NCI-H1436 (cell line): ENCODE measurements at places on chromosomes 7 and 10.

- DNase-seq = no peak
Observed at GRCh38 chr7:142353147-142354060, 95.5 kb upstream of the PRSS58 start.

DNA sequence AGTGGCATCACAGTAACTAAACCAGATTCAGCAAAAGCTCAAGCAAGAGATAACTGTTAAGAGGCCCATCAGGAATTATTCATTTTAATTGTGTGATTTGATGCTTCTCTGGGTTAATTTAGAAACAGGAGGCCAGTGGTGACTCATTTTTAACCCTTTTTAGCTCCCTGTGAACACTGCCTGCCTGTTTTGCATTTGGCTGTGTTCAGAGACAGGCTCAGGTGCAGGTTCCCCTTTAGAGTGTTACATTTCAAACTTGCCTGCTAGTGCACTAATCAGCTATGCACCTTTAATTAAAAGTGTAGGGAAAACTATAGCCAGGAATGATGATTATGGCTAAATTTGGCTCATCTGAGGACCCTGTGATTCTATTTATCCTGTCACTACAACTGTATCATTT lies 6.5 kb downstream of the STAMBPL1 start:
- no peak for DNase-seq

- DNase-seq = no peak
Observed at GRCh38 chr7:130444234-130444633, 3.4 kb upstream of the CEP41 start.

DNA sequence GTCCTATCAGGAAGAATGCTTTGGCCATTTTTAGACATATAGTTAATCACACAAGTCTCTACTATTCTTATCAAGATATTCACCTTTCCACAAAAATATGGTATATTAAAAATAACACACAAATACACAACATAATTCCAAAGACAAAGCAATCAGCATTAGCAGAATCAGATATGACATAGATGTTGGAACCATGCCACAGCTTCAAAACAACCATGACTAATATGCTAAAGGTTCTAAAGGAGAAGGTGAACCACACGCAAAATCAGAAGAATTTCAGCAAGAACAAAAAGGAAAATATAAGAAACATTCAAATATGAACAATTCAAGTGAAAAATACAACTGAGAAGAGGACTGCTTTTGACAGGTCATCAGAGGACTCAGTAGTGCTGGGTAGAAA lies 670.2 kb upstream of the SORCS1 start:
- no peak for DNase-seq

DNA sequence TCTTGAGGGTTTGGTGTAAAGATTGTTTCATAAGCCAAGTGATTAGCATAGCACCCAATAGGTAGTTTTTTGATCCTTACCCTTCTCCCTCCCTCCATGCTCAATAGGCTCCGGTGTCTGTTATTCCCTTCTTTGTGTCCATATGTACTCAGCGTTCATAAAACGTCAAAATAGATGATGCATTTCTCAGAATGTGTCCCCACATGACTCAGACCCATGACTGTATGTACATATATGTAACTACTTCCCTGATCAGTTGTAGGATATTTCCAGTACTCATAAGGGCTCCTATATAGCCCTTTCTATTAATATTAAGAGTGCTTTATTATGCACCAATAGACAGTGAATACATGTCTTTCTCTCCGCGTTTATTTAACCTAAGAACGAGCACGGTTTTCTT lies 466.9 kb downstream of the KIF20B start:
- no peak for DNase-seq

GRCh38 chr7:13848681-13849131 lies 140.8 kb downstream of the ETV1 start:
- no peak for DNase-seq

DNA sequence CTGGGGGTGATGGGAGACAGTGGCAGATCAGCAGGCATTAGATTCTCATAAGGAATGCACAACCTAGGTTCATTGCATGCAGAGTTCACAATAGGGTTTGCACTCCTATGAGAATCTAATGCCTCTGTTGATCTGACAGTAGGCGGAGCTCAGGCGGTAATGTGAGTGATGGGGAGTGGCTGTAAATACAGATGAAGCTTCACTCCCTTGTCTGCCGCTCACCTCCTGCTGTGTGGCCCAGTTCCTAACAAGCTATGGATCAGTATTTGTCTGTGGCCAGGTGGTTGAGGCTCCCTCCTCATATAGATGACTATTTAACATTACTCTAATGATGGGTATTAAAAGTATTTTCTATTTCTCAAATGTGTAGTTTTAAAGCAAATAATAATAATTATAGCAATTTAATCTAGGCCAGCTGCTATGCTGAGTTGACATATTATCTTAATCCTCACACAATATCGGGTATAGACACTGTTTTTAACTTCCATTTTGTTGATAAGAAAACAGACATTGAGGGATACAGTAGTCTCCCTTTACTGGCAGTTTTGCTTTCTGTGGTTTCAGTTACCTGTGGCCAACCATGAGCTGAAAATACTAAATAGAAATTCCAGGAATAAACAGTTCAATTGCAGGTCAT lies 39.9 kb downstream of the KIF20B start:
- DNase-seq = no peak

DNA sequence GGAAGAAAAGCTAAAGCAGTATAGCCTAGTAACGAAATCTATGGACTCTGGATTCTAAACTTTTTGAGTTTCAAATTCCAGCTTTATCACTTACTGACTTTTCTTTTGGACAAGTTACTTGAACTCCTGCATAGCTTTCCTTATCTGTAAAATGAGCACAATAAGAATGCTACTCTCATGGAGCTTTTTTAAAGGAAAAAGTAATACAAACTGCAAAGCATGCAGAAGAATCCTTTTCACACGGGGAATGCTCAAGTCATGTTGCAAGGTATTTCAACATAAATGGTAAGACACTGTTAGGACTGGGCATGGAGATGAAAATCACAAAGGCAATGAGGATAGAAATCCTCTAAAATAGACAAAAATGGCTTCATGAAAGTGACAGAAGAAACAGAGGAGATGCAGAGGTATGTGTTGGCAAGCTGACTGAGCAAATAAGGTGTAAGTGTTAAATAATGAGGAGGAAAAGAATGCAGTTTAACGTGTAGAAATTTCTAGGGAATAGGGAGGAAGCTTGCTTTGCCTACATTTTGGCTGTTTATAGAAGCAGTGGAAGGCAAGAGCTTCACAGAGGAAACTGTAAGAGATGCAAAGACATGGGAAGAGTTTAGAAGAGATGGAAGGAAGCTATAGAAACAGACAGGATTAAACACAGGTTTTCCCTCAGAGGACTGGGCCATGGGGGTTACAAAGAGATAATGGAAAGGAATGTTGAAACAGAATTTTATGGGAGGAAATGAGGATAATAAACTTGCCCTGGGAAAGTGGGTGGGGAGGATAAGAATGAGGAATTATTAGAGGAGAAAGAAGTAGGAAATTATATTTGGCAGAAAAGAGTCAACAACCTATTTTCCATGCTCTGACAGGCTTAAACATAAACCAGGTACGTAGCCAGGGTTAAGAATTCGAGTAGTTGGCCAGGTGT lies 28.8 kb upstream of the SNX13 start:
- DNase-seq = no peak

GRCh38 chr7:80533287-80533686 lies 21.4 kb upstream of the GNAT3 start:
- DNase-seq = no peak

DNA sequence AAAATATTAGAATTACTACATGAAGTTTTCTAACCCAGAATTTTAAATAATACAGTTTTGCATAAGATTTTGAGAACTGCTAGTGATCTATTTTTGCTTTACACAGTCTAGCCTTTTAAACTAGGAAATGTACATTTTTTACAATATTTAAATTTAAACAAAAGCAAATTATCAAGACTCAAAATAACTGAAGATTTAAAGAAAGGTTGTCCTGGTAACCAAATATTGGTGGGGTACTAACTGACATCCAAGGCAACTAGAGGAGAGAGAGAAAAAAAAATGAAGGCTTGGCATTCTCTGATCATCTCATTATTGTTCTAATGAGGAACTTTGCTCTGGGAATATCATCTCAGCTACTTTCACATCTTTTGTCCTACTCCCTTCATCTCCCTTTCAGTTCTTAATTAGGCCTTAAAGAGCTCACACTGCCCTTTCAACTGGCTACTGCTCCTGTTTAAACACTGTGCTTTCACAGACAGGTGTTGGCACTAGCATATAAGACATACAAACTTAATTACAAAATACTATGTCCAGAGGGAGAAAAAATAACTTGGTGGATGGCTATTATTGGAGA lies 33.7 kb downstream of the RAB11FIP2 start:
- DNase-seq = no peak

GRCh38 chr10:103373544-103373943 lies 5.8 kb downstream of the TAF5 start:
- no peak for DNase-seq

- no peak for DNase-seq
Observed at GRCh38 chr10:120741396-120741795, 109.8 kb upstream of the WDR11 start.

GRCh38 chr10:69911613-69912528 lies 110.2 kb downstream of the COL13A1 start:
- no peak for DNase-seq

DNA sequence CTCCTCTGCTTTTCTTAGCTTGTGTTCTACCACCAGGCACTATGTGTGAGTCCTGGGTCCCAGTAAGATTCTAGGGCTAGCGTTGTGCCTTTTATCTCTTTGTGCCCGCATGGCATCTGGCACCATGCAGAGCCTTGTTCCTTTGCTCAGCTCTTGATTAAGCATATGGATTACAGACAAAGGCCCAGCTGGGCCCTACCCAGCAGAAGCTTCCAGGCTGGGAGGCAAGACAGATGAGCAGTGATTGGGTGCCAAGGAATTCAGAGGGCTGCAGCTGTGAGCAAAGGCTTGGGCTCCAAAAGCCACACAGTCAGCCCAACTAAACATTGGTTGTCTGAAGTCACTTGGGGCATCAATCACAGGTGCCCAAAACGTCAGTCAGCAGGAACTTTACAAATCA lies 2.0 kb downstream of the ACSM6 start:
- no peak for DNase-seq

- DNase-seq = no peak
Observed at GRCh38 chr10:33106767-33107166, 148.7 kb upstream of the ITGB1 start.

DNA sequence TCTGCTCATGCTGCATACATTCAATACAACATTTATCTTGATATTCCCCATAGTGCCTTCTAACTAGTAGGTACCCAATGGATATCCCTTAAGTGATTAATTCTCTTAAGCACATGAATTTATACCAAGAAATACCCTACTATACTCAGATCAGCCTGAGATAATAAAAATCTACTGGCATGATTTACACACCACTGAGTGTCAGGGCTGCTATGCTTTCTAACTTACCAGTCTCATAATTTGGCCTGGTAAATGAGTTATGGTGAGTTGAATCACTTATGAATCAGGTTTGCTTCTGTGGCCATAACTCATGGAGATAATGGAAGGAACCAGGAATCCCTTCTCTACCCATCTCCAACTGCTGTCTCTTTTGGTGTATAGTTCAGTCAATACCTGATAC lies 122.8 kb downstream of the THSD7A start:
- no peak for DNase-seq
